ENCODE measurements at places on chromosomes 16 and 17. TPM values are rescaled to one million over a fixed set of nuclear protein-coding genes. Genes with fewer than 3 reads are reported as not detected.

DNA sequence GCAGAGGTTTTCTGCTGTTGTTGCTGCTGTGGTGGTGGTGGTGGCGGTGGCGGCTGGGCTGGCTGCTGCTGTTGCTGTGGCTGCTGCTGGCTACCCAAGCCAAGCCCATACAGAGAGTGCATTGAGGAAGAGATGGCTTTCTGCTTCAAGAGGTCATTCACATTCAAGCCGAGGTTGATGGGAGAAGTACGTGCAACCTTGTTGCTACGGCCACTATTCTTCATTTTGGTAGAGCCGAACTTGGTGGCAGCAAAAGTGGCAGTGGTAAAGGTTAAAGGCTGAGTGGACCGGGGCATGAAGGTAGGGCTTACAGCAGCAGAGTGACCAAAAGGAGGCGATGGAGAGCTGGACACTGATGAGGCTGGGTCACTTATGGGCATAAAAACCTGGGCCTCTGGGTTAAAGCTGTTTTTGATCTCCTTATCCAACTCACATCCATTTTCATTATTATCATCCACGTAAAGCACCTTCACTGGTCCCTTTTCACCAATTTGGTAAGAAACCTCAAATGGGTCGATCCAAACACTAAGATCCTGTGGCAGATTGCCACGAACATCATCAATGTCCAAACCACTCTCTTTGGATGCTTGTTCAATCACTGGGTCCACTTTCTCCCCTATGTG is 2.8 kb downstream of the TOB1 start:
- no peak for DNase-seq

- DNase-seq, result peak; percentile 36
These were observed 30.4 kb upstream of the NFAT5 start for GRCh38 chr16:69535123-69536050.

GRCh38 chr17:66449418-66449977 is 147.1 kb downstream of the PRKCA start:
- no peak for DNase-seq

- no peak for DNase-seq
These were observed 2.4 kb downstream of the JPT1 start for GRCh38 chr17:75151930-75152329.

- no peak for DNase-seq
These were observed 732.0 kb upstream of the KIF2B start for GRCh38 chr17:53090770-53091169.

DNA sequence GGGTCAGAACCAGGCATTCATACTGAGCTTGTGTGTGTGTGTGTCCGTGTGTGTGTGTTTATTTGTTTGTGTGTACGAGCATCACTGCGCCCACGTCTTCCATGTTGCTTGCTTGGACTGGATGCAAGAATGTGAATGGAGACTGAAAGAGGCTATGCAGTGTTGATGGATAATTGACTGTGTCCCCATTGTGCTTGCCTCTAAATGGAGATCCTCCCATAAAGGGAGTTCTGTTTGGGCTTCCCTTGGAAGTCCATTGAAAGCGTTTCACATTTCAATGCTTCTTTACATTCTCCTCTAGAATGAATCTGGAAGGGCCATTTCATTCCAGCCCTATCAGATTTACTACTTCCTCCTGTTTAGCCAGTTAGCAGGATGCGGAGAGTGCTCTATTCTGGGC is 124.0 kb downstream of the GP2 start:
- no peak for DNase-seq

- peak; percentile 95 for DNase-seq
These were observed 45.8 kb upstream of the ETV4 start for GRCh38 chr17:43591779-43592562.

DNA sequence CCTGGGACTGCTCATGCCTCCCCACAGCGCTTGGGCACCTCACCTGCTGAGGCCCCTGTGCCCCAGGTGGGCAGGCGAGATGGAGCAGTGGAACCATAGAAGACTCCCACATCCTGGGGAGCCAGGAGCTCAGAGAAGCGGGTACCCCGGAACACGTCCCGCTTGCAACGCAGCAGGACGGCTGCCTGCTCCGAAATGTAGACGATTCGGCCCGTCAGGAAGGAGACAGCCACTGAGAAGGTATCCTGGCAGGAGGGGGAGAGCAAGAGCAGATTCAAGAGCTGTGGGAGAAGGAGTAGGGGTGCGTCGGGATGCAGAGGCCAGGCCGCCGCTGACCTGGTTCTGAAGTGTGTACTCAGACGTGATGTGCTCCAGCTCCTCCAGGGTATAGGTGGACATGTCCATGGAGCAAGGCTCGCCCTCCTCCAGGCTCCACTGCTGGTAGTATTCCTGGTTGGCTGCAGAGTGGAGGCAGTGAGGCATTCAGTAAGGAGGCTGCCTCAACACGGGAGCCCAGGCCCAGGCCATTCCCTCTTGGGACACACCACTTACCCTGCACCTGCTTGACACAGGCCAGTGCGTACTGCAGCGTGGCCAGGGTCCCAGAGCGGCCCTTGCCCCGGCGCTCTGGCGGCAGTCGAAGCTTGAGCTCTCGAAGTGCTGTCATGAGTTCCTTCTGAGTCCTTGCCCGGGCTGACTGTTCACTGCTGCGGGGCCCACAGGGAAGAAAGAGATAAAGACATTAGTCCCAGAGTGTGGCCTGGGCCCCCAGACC is 2.6 kb downstream of the PER1 start:
- DNase-seq, result peak; percentile 62

SOX9 gene
- 6.5 TPM for total RNA-seq

DNA sequence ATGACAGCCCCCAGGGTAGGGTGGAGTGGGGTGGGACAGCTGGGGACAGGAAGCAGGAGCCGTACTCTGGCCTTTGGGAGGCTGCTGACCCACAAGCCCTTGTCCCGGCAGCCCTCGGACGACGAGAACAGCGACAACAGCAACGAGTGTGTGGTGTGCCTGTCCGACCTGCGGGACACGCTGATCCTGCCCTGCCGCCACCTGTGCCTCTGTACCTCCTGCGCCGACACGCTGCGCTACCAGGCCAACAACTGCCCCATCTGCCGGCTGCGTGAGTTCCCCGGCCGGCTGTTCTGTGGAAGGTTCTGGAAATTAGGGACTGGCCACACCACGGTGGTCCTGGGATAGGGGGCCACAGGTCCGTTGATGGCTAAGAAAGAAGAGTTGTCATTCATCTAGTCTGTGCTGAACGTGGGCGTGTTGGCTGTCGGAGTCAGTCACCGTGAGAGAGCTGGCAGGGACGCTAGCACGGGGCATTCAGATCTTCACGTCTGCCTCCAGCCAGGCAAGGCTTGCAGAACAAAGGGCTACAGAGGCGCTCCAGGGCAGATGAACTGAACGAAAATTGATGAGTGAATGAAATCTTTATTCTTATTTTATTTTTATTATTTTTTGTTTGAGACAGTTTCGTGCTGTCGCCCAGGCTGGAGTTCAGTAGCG is 19.8 kb upstream of the NUDT16L1 start:
- DNase-seq, result no peak

DNA sequence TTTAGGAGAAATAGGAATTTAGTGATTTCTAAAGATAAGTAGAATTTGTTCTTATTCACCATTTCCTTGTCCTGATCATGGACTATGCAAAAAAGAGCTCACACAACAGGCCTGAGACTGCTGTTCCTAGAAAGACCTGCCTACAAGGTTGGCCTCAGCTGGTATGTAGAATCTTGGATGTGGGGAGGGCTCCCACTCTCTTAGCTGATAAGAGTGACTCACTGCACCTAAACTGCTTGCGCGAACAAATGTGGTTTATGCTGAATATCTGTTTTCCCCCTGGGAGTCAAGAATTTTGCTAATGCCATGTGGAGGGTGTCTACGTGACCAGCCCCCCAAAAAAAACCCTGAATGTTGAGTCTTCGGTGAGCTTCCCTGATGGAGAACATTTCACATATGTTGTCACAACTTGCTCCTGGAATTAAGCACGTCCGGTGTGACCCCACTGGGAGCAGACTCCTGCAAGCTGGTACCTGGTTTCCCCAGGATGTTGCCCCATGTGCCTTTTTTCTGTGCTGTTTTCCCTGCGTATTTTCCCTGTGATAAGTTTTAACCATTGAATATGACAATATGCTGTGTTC is 68.8 kb upstream of the HSBP1 start:
- no peak for DNase-seq

GRCh38 chr16:85611444-85612190 is 1.5 kb upstream of the GSE1 start:
- peak; percentile 99 for DNase-seq

TBC1D3H gene
- total RNA-seq, result not detected

GIT1 gene
- total RNA-seq, result 31.8 TPM

- peak; percentile 95 for DNase-seq
These were observed 700 bp downstream of the MFAP4 start for GRCh38 chr17:19386051-19386929.

GRCh38 chr16:85554889-85555718 is 58.0 kb upstream of the GSE1 start:
- peak; percentile 99 for DNase-seq

DNA sequence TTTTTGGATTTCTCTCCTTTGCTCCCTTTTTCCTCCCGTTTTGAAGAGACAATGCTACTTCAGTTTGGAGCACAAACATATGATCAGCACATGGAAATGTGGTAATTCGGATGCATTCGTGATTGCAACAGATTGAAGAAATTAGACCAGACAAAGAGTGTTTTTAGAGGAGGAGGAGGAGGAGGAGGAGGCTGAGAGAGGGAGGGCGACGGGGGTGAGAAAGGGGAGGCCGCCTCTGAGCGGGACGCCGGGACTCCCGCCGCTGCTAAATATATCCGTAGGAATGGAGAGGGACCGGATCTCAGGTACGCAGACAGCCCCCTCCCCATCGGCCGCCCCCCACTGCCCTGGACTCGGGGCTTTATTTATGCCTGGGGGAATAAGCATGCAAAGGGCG is 179.3 kb downstream of the SEC14L1 start:
- peak; percentile 55 for DNase-seq

DNA sequence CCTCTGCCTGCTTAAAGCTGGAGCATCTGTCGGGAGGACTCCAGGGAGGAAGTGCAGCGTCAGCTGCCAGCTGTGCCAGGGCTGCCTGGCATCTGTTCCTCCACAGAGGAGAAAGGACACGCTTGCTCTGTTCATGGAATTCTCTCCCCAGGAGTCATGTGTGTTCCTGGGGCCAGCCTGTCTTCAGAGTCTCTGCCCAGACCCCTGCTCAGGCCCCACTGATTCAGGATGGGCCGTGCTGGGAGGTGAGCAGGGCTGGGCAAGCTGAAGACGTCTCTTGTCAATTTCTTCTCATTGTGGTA is 24.2 kb downstream of the CRISPLD2 start:
- DNase-seq, result peak; percentile 73

DNA sequence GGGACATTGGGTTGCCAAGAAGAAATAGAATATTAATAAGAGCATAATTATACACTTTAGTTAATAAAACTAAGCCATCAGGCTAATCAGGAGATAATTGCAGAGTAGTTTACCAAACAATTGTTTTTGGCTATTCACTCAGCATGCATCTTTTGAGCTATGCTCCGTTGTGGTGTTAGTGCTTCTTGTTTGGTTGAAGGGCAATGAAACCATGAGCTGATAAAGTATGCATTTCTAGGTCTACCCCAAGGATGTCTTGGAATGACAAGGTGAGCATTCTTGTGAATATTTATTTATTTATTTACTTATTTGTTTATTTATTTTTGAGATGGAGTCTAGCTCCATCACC is 6.4 kb downstream of the HLF start:
- no peak for DNase-seq

GRCh38 chr16:73878611-73879010 is 418.0 kb upstream of the PSMD7 start:
- no peak for DNase-seq

DNA sequence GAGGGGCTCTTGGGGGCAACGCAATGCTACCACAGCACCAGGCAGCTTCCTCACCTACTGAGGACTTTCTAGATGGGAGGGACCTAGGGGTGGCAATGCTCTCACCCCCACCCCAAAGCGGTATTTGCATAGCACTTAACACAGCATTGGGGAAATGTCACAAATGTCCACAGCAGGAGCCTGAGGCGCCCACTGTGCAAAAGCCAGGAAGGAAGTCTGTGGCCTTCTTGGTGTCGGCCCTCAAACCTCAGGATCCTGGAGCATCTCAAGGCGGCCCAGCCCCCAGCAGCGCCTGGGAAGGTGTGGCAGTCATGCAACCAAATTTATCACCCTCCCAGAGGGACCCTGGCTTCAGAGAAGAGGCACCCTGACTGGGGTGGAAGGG is 45.3 kb downstream of the WNT3 start:
- no peak for DNase-seq

- no peak for DNase-seq
These were observed 38.9 kb upstream of the PLCG2 start for GRCh38 chr16:81740169-81740568.

DNA sequence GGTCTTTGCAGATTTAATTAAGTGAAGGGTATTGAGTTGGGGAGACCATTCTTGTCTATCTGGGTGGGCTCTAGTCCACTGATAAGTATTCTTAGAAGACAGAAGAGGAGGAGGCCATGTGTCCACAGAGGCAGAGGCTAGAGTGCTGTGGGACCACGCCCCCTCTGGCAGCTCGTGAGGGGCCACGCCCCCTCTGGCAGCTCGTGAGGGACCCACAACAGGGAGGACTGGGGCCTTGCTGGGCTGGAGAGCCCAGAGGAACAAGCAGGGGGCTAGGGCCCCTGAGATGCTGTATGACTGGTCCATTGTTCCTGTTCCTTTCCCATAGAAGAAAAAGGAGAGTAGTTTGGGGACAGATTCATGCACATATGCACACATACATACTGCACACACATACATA is 106.8 kb downstream of the METRNL start:
- DNase-seq, result peak; percentile 52

HSD11B2 gene
- not detected for total RNA-seq

CX3CL1 gene
- total RNA-seq, result not detected

DNA sequence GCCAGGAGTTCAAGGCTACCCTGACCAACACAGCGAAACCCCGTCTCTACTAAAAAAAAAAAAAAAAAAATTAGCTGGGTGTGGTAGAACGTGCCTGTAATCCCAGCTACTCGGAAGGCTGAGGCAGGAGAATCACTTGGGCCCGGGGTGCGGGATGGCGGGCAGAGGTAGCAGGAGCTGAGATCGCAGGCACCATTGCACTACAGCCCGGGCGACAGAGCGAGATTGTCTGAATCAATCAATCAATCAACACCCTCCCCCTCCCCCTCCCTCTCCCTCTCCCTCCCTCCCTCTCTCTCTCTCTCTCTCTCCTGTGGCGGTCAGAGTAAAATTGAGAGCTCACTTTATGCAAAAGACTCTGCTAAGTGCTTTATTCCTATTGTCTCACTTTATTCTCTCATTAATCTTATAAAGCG is 1.2 kb downstream of the HSDL1 start:
- no peak for DNase-seq

GAST gene
- not detected for total RNA-seq

GRCh38 chr17:56929362-56929969 is 15.6 kb upstream of the TRIM25 start:
- DNase-seq, result no peak

DNA sequence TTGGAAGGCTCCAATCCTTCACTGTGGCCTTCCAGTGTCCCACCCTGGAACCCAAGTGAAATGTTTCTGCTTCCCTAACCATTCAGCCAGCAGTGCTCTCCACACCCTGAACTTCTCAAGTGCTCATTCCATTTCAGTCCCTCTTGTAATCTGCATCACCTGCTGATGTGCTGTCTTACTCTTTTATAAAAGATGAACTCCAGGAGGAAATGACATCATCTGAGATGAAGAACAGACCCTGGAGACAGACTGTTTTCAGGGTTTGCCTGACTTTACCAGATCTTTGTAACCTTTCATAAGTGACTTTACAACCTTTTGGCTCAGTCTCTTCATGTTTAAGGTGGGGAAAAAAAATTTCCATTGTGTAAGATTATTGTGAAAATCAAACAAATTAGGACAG is 61.3 kb downstream of the CNTNAP4 start:
- DNase-seq, result no peak

FAM234A gene
- total RNA-seq, result 86.0 TPM

Measured in osteoblast (primary cell).